Left hindlimb (tissue), 1 donor: ENCODE measurements at places on chromosomes 12 and 14.

DNA sequence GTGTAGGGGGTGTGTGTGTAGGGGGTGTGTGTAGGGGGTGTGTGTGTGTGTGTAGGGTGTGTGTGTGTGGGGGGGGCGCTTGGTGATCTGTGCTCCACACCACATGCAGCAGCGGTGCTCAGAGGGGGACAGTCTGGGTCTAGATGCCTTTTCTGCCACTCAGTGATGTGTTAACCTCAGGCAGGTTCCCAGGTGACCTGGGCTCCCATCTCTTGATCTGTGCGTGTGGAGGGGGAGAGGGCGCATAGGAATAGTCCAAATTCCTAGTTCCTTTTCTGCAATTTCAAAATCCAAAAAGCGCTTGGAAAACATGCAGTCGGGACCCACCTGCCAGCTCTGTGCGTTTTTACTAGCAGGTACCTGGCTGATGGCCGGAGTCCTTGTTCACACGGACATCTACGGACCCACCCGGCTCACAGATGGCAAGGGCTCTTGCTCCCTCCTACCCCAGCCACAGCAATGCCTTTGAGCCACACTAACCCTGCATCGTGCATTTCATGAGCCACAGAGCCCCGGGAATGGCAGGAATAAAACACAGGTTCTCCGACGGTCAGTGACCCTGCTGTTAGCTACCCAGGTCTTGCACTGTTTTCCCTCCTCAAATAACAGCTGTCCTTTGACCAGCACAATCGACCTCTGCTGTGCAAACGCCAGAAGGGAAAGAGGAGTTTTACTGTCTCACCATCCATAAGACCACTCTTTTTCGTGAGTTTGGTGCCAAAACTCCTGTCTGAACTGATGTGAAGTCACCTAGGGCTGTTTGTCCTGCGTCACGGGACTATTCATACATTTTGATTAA lies 120.8 kb downstream of the GLT1D1 start:
- no peak for DNase-seq

DNA sequence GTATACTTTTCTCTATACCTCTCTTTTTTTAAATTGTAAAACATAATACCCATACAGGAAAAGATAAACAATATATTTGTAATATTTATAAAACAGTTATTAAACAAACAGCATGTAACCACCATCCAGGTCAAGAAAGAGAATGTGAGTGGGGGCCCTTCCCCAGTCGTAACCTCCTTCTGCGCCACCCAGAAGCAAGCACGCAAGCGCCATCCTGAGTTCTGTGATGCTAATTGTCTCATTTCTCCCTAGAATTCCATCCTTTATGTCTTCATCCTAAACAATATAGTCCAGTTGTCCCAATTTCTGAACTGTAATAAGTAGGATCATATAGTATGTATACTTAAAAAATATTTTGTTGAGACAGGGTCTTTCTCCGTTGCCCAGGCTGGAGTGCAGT lies 129.5 kb downstream of the EXOC5 start:
- no peak for DNase-seq

DNA sequence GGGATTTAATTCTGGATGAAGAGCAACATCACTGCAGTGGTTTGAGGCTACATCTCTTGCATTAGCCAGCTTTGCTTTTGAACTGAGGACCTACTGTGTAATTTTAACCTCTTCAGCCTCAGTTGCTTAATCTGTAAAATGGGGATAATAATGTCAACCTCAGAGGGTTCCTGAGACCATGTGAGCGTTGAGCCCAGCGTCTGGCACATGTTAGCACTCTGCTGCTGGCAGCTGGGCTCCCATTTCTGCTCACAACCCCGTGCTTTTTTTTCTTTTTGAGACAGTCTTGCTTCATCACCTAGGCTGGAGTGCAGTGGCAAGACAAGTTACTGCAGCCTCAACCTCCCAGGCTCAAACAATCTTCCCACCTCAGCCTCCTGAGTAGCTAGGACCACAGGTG lies 31.6 kb downstream of the TESC start:
- DNase-seq: no peak

GRCh38 chr12:93868771-93869170 lies 191.6 kb downstream of the CRADD start:
- no peak for DNase-seq
